ENCODE measurements at places on chromosomes 16 and 17. TPM values are rescaled to one million over a fixed set of nuclear protein-coding genes. Genes with fewer than 3 reads are reported as not detected.

Gene KRTAP17-1
- total RNA-seq = not detected

GRCh38 chr16:21625026-21625425 is 25.6 kb downstream of the METTL9 start:
- H3K4me3 ChIP-seq = no peak overlapping the region
- peaks cover 30% of the 10 kb centered on the region for H3K4me1 ChIP-seq
- H3K36me3 ChIP-seq = peaks cover 22% of the 10 kb centered on the region

DNA sequence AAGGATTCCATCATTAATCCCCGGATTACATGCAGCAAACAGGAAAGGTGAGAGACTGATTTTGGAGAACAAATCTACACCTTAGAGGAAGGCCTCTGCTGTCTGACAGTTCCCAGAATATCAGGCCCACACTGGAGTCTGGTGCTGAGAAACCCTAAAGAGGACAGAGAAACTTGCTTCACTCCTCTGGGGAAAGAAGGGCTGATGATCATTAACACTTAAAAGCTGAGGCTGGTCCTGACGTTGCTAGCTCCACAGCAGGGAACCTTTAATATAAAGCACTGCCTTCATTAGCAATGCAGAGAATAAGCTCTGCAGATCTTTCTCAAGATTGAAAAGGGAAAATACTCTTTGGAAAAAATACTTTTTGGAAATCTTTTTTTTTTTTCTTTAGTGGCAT is 1472.4 kb upstream of the GOT2 start:
- no peak overlapping the region for H3K27ac ChIP-seq
- DNase-seq = no peak
- no peaks in the 10 kb centered on the region for H3K27me3 ChIP-seq
- H3K4me3 ChIP-seq = no peak overlapping the region

Gene MSRB1
- 20.4 TPM for total RNA-seq

DNA sequence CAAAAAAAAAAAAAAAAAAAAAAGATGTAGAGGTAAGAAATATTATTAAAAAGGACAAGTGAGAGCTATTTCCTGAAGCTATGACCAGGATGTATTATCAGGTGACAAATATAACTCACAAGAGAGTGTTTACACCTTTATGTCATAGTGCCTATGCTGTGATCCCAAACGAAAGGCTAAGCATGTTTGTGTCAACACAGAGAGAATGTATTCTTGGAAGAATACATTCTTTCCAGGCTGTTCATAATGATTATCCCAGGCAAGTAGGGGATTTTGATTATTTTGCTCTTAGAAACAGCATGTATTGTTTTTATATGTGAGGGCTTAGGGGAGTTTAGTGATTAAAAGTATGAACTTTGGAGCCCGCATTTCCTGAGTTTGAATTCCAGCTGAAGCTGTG is 175.0 kb downstream of the SPECC1 start:
- H3K27ac ChIP-seq = no peak overlapping the region
- no peak for DNase-seq
- no peak overlapping the region for H3K4me3 ChIP-seq
- H3K27me3 ChIP-seq = no peaks in the 10 kb centered on the region

- H3K36me3 ChIP-seq = no peaks in the 10 kb centered on the region
- H3K27me3 ChIP-seq = peaks cover 27% of the 10 kb centered on the region
- no peak overlapping the region for H3K4me3 ChIP-seq
- H3K4me1 ChIP-seq = peaks cover 21% of the 10 kb centered on the region
- no peak for DNase-seq
These were observed 91.9 kb upstream of the CBX4 start for GRCh38 chr17:79930877-79931816.

Gene WNT3
- not detected for total RNA-seq

DNA sequence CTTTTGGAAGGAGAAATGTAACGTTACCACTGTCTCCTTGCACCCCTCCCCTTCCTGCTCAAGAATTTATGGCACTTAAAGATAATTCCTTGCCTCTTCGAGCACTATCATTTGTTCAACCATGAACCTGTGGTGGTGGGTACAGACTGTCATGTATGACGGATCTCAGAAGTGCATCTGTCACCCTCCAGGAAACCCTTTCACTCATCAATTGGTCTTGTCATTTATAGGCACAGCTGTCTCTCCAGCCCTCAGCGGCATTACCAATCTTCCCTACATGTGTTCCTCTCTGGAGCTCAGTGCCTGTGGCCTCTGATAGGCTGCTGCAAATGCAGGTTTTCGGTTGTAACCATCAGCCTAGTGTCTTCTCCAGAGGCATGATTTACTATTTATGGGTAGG is 15.0 kb downstream of the CNTNAP4 start:
- no peaks in the 10 kb centered on the region for H3K36me3 ChIP-seq
- no peak overlapping the region for H3K27ac ChIP-seq
- no peaks in the 10 kb centered on the region for H3K4me1 ChIP-seq
- H3K4me3 ChIP-seq = no peak overlapping the region

GRCh38 chr17:67983383-67983688 is 12.9 kb downstream of the C17orf58 start:
- no peak overlapping the region for H3K27ac ChIP-seq
- DNase-seq = no peak
- H3K4me3 ChIP-seq = no peak overlapping the region
- no peaks in the 10 kb centered on the region for H3K4me1 ChIP-seq

DNA sequence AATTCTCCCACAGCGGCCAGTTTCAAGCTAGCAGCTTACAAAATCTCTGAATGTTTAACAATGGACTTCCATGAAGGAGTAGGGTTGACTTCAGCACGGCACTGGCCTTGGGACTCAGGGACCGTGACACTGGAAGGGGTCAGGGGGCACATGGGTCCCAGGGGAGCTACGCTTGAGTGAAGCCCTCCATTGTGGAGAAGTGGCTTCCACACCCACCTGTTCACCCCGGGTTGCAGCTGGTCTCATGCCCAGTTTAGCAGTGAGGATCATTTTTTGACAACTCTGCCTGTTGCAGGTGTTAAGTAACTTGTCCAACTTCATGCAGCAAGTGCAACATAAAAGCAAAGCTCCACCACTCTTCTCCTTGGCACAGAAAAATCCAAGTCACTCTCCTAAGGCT is 510.2 kb downstream of the CDH13 start:
- H3K27ac ChIP-seq = no peak overlapping the region
- H3K4me3 ChIP-seq = no peak overlapping the region
- H3K36me3 ChIP-seq = no peaks in the 10 kb centered on the region
- no peak for DNase-seq

DNA sequence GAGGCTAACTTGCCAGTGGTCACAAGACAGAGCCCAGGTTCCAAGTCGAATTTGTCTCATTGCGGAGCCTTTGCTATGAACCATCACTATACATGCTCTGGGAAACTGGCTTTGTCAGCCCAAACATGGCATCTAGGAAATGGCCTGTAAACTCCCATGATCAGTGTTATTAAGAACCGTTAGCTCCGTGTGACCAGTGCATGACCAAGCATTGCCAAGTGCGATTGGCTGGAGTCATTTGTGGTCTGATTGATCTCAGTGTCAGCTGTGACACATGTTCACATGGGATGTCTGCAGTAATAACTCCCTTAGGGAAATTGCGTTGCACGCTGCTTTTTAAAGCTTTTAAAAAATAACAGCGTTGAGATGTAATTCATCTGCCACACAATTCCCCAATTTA is 18.6 kb upstream of the CDH3 start:
- H3K4me3 ChIP-seq = no peak overlapping the region
- H3K36me3 ChIP-seq = no peaks in the 10 kb centered on the region
- DNase-seq = no peak
- H3K4me1 ChIP-seq = no peaks in the 10 kb centered on the region
- H3K27me3 ChIP-seq = no peaks in the 10 kb centered on the region

DNA sequence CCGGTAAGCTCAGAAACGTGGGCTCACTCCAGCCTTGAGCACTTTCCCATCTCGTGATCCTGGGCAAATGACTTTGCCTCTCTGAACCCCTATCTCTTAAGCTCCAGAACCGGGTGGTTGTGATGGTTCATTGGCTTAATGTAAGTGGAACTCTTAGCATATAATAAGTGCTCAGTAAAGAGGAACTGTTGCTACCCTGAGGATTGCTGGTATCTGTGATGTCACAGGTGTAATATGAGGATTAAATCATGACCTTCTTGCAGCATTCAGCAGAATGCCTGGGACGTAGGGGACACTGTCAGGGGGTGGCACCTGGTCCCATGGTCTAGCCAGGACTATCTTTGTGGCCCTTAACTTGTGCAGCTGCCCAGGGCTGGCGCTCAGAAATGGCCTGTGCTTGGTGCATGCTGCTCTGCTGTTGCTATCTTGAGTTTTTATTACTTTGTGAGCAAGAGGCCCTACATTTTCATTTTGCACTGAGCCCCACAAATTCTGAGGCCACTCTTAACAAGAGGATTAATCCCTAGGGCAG is 68.8 kb downstream of the SREBF1 start:
- H3K27me3 ChIP-seq = no peaks in the 10 kb centered on the region
- H3K4me1 ChIP-seq = peaks cover 5% of the 10 kb centered on the region
- H3K36me3 ChIP-seq = no peaks in the 10 kb centered on the region
- no peak for DNase-seq
- H3K27ac ChIP-seq = no peak overlapping the region

Gene SLC6A2
- total RNA-seq = not detected

DNA sequence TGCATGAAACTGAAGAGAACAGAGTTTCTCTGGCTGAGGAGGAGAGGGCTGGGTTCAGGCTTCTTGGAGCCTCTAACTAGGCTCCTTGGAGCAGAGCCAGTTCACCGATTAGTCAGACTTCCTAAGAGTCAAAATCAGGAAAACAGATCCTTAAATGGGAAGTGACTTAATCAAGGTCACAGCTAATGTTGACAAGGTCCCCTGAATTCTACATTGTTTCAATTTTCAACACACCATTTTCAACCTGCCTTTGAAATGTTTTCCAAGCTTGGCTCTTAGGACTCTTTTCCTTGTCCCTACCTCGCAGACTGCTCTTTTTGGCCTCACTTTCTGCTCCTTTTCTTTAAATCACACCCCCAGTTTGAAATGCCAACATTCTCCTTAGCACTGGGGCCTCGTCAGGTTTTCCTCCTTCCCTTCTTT is 16.3 kb downstream of the MYL4 start:
- no peak for DNase-seq
- peaks cover 18% of the 10 kb centered on the region for H3K4me1 ChIP-seq
- no peaks in the 10 kb centered on the region for H3K27me3 ChIP-seq
- H3K36me3 ChIP-seq = no peaks in the 10 kb centered on the region
- H3K27ac ChIP-seq = peak overlapping the region; percentile 44

Gene HOXB1
- not detected for total RNA-seq

DNA sequence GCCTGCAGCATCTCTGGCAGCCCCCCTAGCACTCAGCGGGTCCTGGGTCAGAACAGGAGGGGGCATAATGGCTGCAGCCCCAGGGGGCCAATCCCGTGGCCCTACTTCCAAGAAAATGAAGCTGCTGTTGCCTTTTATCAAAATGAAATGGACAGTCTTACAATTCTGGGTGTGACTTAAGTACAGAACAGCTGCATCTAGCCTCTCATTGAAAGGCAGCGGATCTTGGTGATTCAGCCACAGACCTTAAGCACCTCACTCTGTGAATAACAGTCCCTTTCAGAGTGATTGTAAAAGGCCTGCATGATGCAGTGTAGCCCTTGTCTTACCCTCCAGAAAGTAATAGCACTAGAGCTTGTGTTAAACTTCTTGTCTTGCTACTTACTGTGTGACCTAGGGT is 11.5 kb upstream of the UMOD start:
- no peak overlapping the region for H3K27ac ChIP-seq
- no peaks in the 10 kb centered on the region for H3K4me1 ChIP-seq
- no peak overlapping the region for H3K4me3 ChIP-seq

- H3K4me1 ChIP-seq = peaks cover 37% of the 10 kb centered on the region
- H3K27me3 ChIP-seq = no peaks in the 10 kb centered on the region
- H3K27ac ChIP-seq = peak overlapping the region; percentile 87
- H3K4me3 ChIP-seq = peak overlapping the region; percentile 70
- no peaks in the 10 kb centered on the region for H3K36me3 ChIP-seq
These were observed 1.4 kb downstream of the NFAT5 start for GRCh38 chr16:69566981-69567680.

- H3K27me3 ChIP-seq = no peaks in the 10 kb centered on the region
- no peaks in the 10 kb centered on the region for H3K4me1 ChIP-seq
- H3K27ac ChIP-seq = no peak overlapping the region
These were observed 29.4 kb upstream of the MTSS2 start for GRCh38 chr16:70715055-70715858.

GRCh38 chr16:85126705-85127378 is 14.6 kb upstream of the CIBAR2 start:
- H3K4me1 ChIP-seq = no peaks in the 10 kb centered on the region
- H3K27ac ChIP-seq = no peak overlapping the region
- no peak overlapping the region for H3K4me3 ChIP-seq
- DNase-seq = no peak
- no peaks in the 10 kb centered on the region for H3K36me3 ChIP-seq

DNA sequence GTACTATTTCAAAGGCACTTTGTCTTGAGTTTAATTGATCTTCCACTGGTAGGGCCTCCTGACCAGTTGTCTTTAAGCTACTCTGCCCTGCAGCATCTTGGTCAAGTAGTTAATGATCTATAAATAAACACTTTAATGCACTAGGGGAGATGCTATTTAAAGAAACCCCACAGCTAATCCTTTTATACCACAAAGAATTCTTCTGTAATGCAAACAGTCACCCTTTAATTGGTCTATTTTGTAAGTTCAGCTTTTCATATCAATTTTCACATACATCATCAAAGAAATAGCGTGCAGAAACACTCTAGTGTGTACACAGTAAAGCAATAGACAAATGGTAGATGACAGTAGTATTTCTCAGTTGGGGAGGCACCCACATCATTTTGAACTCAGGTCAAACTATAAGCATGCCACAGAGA is 70.3 kb downstream of the PMP22 start:
- H3K27ac ChIP-seq = no peak overlapping the region
- H3K4me3 ChIP-seq = no peak overlapping the region
- no peaks in the 10 kb centered on the region for H3K36me3 ChIP-seq
- no peaks in the 10 kb centered on the region for H3K4me1 ChIP-seq

- no peaks in the 10 kb centered on the region for H3K4me1 ChIP-seq
- H3K36me3 ChIP-seq = no peaks in the 10 kb centered on the region
- H3K27ac ChIP-seq = no peak overlapping the region
- H3K4me3 ChIP-seq = no peak overlapping the region
These were observed 13.2 kb upstream of the MLKL start for GRCh38 chr16:74713876-74714275.

DNA sequence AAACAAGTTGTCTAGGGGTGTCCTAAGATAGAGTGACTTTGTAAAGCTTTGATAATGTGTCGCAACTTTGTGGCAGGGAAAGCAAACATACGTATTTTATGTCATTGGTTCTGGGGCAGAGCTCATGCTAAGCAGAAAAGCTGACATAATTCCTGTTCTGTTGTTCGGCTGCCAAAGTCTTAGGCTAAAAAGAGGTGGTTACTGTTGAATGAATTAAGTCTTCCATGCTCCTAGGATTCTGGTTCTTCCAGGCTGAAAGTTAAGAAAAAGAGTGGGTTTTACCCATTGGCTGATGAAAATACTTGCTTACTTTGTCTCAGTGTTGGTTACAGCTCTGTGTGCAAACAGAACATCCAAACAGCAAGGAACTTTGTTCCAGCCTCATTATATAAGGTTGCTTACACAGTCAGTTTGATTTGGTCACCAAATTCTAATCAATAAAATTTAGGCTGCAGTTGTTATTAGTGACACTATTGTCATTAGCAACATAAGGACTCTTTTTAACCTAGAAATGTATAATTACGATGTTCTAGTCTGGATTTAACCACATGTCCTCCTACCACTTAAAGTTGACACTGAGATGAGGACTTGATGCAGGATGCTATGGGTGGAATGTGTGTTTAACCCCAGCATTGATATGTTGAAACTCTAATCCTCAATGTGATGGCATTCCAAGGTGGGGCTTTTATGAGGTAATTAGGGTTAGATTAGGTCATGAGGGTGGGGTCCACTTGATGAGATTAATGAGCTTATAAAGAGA is 114.0 kb upstream of the GOT2 start:
- H3K27ac ChIP-seq = no peak overlapping the region
- no peak overlapping the region for H3K4me3 ChIP-seq
- no peaks in the 10 kb centered on the region for H3K36me3 ChIP-seq
- no peaks in the 10 kb centered on the region for H3K27me3 ChIP-seq

All from CD8-positive, alpha-beta memory T cell (primary cell).